NCI-H226 (cell line): ENCODE measurements at places on chromosomes 11 and 22.

GRCh38 chr11:62508336-62509058 is 38.1 kb downstream of the AHNAK start:
- DNase-seq: peak; percentile 57

DNA sequence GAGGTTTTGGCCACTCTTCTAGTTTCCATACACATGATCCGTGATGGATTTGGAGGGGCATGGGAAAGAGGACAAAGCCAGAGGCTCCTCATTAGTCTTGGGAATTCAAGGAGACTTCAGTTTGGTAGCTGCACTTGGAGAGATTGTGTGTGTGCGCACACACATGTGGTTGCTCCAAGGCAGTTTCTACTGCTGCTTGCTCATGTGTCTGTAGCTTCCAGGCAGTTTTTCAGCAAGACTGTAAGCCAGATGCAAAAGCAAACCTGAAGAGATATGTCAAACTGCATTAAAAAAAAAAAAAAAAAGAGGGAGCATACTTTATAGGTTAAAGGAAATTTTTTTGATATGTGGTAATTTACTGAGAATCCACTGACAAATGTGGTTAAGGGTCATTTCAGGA is 95.7 kb downstream of the OSBP2 start:
- no peak for DNase-seq

- DNase-seq: no peak
These were observed 59.4 kb downstream of the PKNOX2 start for GRCh38 chr11:125223901-125224361.

DNA sequence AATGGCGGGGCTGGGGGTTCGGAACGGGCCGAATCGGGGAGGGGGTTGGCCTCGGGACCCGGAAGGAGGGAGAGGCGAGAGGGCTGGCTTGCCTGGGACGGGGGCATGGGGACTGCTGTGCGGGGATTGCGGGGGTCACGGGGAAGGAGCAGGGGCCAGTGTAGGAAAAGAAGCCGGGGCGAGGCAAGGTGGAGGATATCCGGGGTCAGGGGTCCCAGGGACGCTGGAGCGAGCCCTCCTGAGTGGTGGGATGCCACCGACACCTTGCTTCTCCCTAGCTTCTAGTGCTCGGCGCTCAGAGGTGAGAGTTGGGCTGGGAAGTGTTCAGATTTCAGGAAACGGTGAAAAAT is 426 bp upstream of the GDPD5 start:
- no peak for DNase-seq

- peak; percentile 33 for DNase-seq
These were observed 789 bp upstream of the FAM111A start for GRCh38 chr11:59141673-59142460.

DNA sequence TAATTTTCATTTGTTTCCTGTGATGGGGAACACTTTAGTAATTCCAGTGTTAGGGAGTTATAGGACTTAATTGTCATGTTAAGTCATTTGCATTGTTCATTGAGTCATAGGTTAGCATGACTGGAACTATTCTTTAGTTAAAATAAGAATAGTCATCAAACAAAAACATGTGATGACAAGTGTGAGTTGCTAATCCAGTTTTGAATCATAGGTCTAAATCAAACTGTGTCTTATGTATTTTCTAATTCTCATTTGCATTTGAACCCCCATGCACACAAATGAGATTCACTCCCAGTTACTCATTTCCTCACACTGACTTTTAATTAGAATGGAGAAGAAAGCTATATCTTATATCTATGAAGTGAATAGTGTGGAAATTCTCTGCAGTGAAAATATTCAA is 405.6 kb downstream of the LRRC4C start:
- DNase-seq: no peak

DNA sequence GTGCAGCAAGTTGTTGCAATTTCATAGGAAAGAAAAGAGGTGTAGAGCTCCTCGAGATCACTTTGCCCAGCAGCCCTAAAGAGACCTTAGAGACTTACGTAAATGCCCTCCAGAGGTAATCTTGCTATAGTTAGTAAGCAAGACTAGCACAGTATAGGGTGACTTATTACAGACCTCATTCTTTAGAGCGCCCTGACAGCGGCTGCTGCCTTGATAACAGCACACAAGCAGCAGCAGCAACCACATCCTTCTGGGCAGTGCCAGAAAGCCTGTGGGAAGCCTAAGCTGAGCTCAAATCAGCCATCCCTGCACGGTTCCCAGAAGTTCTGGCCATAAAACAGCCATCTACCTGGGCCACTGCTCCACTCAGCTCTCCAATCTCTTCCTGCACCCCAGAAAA is 22.6 kb upstream of the OR56B1 start:
- DNase-seq: peak; percentile 36

GRCh38 chr11:59368238-59369022 is 9.7 kb downstream of the OR5AN1 start:
- DNase-seq: no peak

GRCh38 chr11:12243486-12243885 is 133.1 kb downstream of the MICAL2 start:
- no peak for DNase-seq

DNA sequence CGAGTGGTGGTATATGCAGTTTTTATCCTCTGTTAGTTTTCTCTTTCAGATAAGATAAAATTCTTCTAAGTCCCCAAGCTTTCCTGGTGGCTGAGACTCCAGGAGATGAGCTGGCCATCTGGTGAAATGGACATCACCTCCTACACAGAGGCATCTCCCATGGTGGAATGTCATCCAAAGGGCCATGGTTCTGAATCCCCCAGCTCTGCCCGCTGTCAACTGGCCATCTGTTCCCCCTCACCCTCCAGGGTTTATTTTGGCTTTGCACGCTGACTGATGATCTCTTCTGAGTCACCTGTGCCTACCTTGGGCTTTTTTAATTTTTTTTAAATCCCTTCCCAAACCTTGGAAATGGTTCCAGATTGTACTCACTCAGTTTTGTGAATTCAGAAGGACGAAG is 142.2 kb downstream of the HIPK3 start:
- no peak for DNase-seq

DNA sequence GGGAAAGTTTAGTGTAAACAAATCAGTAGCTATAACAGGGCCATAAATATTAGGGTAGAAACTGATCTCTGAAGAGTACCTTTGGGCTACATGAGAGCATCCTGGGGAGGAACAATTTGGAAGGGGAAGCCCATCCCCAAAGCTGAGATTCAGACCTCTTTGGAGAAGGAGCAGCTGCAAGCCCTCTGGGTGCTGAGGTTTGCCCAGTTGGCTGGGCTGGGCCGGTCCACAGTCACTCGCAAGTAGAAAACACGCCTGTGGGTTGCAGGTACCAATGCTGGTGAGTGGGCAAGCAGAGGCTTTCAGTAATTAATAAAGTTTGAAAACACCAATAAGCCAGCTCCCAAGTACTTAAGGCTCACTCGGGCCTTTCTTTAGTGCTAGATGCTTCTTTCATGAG is 124.5 kb downstream of the ARHGAP8 start:
- no peak for DNase-seq

DNA sequence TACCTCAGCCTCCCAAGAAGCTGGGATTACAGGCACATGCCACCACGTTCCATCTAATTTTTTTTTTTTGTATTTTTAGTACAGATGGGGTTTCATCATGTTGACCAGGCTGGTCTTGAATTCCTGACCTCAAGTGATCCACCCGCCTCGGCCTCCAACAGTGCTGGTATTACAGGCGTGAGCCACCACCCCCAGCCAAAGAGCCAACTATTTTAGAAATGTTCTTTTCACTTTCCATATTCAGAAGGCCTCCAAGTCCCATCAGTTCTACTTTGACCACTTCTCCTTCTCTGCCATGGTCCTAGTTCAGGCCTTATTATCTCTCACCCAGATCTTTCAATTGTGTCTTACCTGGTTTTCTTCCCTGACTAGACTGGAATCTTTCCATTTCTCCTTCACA is 48.2 kb downstream of the CCDC83 start:
- DNase-seq: no peak
